ELF-1 (cell line): ENCODE measurements at places on chromosomes 1 and 21.

DNA sequence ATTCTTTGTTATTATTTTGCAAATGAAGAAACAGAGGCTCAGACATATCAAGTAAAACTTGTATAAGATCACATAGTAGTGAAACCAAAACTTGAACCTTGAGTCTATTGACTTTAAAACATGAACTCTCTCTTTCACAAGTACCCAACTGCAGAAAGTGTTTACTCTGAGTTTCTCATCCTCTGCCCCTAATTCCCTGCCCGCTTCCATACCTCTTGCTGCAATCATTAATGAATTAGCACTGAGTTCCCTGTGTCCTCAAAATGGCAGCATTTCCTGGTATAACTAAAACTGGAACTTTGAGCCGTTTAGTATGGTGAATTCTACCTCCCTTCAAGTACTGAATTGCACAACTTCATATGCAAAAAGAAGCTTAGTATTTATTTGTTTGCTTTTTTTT lies 147.7 kb upstream of the DNAH14 start:
- DNase-seq, result no peak

- no peak for DNase-seq
Measured at GRCh38 chr1:116559304-116559761, 11.5 kb downstream of the CD58 start.

GRCh38 chr1:109719337-109719837 lies 7.3 kb downstream of the GSTM5 start:
- DNase-seq, result no peak

DNA sequence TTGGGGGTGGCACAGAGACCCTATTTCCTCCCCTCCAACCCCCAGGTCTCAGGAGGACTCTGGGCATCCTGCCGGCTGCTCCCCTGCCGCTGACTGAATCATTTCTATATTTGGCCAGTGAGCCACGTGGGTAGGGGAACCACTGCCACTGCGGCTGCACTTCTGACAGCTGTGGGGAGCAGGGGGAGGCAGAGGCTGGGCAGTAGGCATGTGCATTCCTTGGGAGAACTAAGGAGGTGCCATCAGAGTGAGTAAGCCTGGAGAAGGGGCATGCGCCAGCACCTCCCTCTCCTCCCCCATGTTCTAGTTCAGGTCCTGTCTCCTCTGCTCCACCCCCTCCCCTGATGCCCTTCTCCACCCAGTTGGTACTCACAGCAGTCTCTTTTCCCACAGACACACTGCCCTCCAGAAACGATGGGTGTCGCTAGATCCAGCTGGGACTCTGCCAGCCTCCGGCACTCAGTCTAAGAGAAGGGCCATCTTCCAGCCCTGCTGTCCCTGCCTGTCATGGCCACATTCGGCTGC lies 12.0 kb downstream of the PPFIA4 start:
- no peak for DNase-seq

DNA sequence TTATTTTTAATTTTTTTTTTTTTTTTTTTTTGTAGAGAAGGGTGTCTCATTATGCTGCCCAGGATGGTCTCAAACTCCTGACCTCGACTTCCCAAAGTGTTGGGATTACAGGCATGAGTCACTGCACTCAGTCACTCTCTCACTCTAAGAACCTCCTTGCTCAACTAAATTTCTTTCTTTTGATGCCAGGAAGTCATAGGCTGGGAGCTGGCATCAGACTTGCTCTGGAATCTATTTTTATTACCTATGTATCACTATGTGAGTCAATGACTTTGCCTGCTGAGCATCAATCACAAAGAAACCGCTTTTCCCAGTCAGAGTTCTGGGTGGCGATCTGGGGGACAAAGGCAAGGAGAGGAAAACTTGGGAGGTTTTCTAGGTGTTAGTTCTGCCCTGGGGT lies 35.5 kb upstream of the PARP1 start:
- no peak for DNase-seq

DNA sequence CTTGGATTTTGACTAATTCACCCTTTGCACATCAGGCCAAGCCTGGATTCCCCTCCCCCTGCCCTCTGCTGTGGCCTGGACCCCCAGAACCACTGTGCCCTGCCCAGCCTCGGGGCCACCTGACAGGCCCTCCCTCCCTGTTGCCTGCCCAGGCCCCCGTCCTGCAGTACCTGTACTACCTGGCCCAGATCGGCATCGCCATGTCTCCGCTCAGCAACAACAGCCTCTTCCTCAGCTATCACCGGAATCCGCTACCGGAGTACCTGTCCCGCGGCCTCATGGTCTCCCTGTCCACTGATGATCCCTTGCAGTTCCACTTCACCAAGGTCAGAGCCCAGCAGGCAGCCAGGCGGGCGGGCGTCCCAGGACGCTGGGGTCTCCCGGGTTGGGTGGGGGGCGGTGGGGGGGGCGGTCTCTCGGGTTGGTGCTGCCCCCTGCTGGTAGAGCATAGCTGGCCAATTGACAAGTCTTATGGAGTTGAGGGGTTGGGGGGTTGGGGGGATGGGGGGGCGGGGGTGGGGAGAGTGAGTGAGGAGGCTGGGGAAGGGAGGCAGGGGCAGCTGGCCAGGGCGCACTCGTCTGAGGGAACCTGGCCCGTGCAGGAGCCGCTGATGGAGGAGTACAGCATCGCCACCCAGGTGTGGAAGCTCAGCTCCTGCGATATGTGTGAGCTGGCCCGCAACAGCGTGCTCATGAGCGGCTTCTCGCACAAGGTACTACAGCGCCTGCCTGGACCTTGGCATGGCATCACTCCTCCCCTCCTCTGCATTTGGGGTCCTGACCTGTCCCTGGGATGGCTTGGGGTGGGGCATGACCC lies 10.7 kb downstream of the AMPD2 start:
- DNase-seq, result no peak

DNA sequence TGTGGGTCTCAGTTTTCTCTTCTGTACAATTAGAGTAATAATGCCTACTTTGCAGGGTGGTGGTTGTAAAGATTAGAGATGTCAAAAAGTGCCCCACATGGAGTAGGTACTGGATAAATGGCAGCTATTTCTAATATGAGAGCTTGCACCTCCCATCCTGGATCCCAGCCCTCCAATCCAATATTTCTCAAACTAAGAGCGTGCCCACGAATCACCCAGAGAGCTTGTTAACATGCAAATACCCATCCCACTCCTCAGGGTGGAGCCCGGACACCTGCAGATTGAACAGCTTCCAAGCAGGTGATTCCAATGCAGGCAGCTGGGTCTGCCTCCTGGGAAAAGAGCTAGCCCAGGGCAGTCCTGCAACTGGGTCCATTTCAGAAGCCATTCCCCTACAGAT lies 33.0 kb downstream of the LRRN2 start:
- no peak for DNase-seq

GRCh38 chr1:30851286-30851685 lies 57.3 kb downstream of the SDC3 start:
- no peak for DNase-seq

DNA sequence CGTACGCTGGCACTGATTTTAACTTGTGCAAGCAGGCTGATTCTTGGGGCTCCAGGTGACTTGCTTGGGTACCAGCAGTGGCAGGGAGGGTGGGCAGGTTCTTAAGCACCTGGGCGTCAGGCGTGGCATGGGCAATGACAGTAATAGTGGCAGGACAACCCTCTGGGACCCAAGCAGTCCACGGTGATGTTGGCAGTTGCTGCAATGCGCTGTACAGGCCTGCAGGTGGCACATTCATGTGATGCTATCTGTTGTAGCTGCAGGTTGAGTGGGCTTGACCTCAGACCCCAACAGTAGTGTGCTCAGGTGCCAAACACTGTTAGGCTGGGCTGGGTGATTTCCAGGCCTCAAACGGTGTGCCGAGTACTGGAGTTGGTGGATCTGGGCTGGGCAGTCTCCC lies 10.2 kb upstream of the OR10J4 start:
- peak; percentile 2 for DNase-seq

DNA sequence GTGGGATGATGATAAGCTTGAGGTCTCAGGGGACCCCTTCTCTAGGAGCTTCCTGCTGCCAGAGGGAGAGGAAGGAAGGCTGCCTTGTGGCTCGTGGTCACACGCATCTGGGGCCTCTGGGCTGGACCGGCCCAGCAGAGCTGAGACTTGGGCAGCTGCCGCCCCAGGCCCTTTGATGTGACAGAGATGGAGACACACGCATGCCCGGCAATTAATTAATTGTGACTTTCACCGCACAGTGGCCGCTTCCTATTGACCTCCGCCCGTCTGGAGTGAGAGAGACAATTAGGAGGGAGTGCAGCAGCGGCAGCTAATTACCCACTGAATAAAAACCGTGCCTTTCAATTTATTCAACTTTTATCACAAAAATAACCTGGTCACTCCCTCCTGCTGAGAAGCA lies 16.6 kb upstream of the C1QA start:
- DNase-seq, result no peak

DNA sequence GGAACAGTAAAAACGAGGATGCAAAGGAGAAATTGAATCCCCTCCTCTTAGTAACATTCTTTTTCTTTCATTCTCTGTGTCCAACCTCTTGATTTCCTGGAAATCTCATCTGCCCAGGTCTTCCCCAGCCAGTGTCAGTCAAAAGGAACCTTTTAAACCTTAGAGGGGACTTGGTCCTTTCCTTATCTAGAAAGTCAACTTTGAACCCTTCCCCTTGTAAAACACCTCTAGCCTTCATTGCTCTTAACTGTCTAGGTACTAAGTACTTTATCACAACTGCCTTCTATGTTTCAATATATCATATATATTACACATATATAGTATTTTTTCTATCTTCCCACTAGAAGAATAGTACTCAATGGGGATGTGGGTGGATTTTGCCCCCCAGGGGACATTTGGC lies 282.1 kb downstream of the NTNG1 start:
- no peak for DNase-seq

- no peak for DNase-seq
Measured at GRCh38 chr1:93522721-93523120, 74.8 kb downstream of the FNBP1L start.

- no peak for DNase-seq
Measured at GRCh38 chr1:19481826-19482398, 3.4 kb downstream of the CAPZB start.

DNA sequence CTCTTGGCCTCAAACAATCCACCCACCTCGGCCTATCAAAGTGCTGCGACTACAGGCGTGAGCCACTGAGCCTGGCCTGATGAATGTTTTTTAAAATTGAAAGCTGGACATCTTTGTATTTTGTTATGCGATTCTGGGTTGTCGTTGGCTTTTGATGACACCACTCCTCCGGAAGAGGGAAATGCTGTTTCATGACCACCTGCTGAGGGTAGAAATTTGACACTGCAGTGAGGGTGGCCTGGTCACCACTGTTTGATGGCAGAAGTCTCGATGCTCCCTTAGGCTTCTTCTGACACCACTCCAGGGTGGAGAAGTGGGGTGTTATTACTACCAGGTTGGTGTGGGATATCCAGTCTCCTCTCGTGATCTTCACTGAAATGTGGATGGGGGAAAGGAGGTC lies 357.2 kb downstream of the RGS7 start:
- peak; percentile 11 for DNase-seq

DNA sequence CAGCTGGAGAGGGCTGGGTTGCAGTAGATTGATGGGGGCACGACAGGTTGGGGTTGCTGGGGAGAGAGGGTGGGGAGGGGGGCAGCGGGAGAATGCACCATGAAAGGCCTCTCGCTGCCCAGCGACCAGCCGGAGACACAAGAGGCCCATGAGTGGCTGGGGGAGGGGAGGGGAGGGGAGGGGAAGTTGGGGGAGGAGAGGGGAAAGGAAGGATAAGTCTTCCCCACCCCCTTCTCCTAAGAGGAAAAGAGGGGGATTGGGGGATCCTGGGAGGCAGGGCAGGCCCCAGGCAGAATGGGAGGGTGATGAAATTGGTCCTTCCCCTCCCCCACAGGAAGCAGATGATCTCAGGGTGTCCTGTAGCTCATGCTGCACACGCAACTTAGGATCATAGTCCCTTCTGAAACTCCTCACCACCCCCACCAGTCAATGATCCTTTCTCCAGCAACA lies 45.7 kb downstream of the PAX7 start:
- DNase-seq, result no peak

DNA sequence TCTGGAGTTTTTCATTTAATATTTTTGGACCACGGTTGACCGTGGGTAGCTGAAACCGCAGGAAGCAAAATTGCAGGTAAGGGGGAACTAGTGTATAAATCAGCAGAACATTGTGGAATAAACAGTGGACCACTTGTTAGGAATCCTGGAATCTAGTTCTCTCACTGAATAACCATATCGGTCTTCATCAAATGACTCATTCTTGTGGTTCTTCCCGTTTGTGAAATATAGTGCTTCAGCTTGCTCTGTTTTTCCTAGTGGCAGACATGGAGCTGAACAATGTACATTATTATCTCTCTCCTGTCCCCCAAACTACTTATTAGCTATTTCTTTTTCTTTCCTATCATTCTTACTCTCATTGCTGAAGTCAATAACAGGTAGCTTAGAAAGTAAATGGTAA lies 61.9 kb downstream of the HSPA13 start:
- DNase-seq, result no peak

GRCh38 chr1:176330782-176331181 lies 123.7 kb upstream of the COP1 start:
- DNase-seq, result no peak

GRCh38 chr21:15445327-15445726 lies 284.5 kb upstream of the USP25 start:
- peak; percentile 65 for DNase-seq

DNA sequence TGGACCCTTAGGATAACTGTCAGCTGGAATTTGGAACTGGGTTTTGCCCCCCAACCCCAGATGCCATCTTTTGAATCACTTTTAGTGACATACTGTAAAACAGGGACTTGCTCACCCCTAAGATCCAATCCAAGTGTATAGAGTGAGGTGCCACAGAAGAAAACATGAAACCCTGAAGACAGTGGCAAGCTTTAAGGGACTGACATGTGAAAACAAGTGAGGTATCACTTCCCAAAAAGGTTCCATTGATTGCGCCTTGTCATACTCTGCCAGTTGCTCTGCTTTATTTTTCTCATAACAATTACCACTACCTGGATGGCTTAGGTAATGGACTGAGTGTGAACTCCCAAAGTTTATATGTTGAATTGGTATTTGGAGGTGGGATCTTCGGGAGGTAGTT lies 115.6 kb downstream of the CSMD2 start:
- no peak for DNase-seq

DNA sequence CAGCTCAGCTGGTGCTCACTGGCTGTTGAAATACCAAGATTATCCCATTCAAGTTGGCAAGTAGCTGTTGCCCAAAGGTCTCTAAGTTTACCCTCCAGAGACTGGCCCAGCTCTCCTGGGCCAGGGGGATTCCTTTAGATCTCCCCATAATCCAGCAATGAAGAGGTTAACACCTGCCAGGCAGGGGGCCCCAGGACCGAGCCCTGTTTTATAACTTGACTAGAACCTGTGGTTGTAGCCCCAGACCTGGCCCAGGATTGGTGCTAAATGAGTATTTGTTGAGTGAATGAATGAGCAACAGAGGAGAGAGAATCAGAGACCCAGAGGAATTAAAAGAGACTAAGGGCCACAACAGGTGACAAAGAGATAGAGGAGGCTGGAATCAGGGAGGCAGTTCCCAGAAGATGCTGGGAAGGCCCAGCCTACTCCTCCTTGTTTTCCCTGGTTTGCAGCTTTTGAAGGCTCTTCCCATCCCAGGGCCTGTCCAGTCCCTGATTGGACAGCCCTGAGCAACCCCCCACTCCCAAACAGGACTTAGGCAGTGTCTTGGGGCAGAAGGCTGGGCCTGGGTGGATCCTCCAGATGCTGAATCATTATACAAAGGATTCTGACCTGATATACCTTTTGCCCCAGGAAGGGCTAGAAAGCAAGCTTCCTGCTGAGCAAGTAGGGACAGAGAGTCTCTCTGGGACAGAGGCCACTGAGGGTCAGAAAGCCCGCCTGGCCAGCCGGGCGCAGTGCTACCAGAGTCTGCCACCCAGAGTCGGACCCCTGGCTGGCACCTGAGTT lies 2.4 kb upstream of the RHBG start:
- no peak for DNase-seq

GRCh38 chr1:117671781-117672501 lies 66.1 kb downstream of the TENT5C start:
- DNase-seq, result peak; percentile 55

GRCh38 chr1:110210604-110211495 lies 736 bp downstream of the KCNC4 start:
- peak; percentile 60 for DNase-seq
